Pulmonary artery endothelial cell (primary cell): ENCODE measurements at places on chromosomes 1 and 21. TPM values are rescaled to one million over a fixed set of nuclear protein-coding genes. Genes with fewer than 3 reads are reported as not detected.

MARCKSL1 gene
- 104 and 105 TPM in 2 replicates for total RNA-seq

C8B gene
- total RNA-seq, result not detected in 2 replicates

ADGRL2 gene
- total RNA-seq, result 52.0 and 64.4 TPM in 2 replicates

OR2L5 gene
- total RNA-seq, result not detected in 2 replicates

DNA sequence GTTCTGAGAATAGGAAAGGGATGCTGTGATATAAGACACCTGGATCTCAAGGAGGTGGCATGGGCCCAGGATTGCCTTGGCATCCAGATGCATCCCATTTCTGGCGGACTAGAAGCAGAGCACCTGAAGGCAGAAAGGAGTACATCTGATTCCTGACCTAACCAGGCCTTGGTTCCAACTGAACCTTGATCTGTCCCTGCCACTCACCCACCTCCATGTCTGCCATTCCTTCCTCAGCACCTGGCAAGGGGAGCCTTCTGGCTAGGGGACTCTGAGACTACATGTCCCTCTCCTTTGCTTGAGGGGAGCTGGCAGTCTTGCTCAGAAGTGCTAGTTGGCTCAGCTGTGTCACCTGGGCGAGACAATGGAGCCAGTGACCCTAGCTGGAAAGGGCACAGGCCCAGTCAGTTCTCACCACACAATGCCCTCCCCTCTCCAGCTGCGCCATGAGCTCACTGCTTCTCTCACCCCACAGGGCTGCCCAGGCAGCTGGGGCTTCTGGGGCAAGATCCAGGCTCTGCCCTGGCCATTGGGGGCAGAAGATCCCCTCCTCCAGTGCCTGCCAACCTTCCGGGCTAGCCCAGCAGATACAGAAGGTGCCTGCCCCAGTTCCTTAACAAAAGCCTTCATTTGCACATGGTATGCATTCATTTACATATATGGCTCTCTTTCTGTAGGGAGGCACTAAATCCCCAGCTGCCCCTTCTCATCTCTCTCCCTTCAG lies 2.9 kb downstream of the IGSF8 start:
- DNase-seq, result no peak

GRCh38 chr1:50333595-50333974 lies 89.7 kb downstream of the DMRTA2 start:
- no peak for DNase-seq

DNA sequence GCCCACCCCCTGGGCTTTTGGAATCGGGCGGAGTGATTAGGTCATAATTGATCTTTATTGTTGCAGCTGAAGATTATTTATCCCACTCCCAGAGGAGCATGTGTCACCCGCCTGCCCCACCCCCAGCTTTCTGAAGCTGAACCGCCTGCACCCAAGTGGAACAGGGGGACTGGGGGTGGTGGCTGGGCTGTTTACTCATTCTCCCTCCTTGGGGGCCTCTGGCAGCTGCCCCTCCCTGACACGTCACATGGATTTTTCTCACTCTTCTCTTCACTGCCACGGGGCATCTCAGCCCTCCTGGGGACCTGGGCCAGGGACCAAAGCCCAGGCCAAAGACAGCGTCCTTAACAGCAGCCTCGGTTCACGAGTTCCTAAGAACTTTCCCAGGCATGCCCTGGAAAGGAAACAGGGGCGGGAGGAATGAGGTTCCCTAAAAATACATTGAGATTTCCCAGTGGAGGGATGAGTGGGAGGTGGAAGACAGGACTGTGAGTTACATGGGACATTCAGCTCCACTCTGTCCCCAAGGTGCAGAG lies 31.6 kb upstream of the SOX13 start:
- no peak for DNase-seq

DNA sequence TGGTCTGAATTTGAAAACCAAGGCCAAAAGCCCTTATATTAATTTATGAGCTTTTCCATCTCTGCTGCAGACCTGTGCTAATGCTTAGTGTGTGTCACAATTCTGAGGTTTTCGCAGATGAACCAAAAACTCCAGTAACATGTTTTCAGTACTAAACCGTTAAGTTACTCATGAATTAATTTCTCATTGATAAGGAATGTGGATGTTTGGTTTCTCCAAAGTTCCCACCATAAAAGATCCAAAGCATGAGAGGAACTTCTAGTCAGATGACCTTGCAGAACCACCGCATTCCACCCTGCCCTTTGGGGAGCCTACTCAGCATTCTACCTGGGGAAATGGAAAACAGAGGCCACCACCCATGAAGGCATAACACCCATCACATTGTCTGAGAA lies 7.5 kb upstream of the LEPR start:
- no peak for DNase-seq
